WTC11 (cell line): ENCODE measurements at places on chromosomes 3 and 15. TPM values are rescaled to one million over a fixed set of nuclear protein-coding genes. Genes with fewer than 3 reads are reported as not detected.

GRCh38 chr3:7407107-7407506 lies 546.2 kb downstream of the GRM7 start:
- H3K27me3 ChIP-seq, result no peaks in the 10 kb centered on the region
- no peak overlapping the region for H3K27ac ChIP-seq
- no peaks in the 10 kb centered on the region for H3K36me3 ChIP-seq
- no peak overlapping the region for H3K4me3 ChIP-seq
- H3K4me1 ChIP-seq, result no peaks in the 10 kb centered on the region

DNA sequence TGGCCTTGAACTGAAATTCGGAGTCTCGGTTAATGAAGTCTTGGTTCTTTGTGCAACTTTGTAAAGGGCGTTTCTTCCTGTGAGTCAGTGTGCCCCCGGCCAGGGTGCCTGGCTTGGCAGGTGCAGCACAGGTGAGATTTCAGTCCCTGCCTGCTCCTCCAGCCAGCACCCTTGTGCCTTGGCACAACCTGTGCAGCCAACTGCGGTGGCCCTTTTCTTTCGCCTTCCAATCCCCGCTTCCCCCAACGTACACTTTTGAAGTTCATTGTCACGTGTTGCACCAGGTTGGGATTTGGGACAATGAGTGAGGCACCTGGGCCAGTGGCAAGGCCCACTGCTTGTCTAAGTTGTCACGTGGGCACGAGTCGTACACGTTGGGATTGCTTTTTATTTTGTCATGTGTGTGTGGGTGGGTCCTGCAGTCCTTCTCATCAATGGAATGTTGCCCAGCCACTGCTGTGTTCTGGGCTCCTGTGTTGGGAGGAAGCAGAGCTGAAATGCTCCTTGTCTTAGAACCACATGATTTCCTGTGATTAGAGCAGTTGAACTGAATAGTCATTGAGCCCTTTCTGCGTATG lies 242.9 kb upstream of the BHLHE40 start:
- H3K4me3 ChIP-seq, result no peak overlapping the region
- H3K27ac ChIP-seq, result no peak overlapping the region
- peaks cover 3% of the 10 kb centered on the region; the same call in 1 of the 2 replicates for H3K36me3 ChIP-seq
- peaks cover 32% of the 10 kb centered on the region for H3K4me1 ChIP-seq
- H3K27me3 ChIP-seq, result no peaks in the 10 kb centered on the region

DNA sequence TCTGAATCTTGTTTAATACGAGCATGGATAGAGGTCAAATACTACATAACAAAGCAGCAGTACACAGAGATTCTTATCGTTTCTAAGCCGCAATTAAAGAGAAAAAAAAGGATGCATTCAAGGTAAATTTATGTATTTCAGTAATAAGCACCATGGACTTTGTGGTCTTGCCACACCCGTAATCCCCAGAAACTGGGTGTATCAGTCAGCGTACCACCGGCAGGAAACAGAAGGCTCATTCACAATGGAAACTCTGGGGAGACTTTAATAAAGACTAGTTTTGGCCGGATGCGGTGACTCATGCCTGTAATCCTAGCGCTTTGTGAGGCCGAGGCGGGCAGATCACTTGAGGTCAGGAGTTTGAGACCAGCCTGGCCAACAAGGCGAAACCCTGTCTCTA lies 81.9 kb upstream of the ZNF280D start:
- no peak overlapping the region for H3K4me3 ChIP-seq
- no peaks in the 10 kb centered on the region for H3K36me3 ChIP-seq
- no peaks in the 10 kb centered on the region for H3K4me1 ChIP-seq
- H3K27ac ChIP-seq, result no peak overlapping the region
- no peaks in the 10 kb centered on the region for H3K27me3 ChIP-seq

- no peak overlapping the region for H3K4me3 ChIP-seq
- H3K27me3 ChIP-seq, result no peaks in the 10 kb centered on the region
- no peaks in the 10 kb centered on the region for H3K36me3 ChIP-seq
- DNase-seq, result no peak
Measured at GRCh38 chr3:186287711-186288110, 74.3 kb downstream of the DGKG start.

DNA sequence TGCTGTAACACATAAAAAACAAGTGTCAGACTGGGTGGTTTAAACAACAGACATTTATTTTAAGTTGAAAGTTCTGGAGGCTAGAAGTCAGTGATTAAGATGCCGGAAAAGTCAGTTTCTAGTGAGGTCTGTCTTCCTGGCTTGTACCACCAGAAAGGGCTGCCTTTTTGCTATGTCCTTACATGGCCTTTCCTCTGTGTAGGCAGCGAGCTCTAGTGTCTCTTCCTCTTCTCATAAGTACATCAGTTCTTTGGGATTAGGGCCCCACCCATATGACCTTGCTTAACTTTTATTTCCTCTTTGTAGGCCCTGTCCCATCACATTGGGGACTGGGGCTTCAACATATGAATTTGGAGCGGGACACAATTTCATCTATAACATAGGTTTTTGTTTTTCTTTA lies 128.0 kb downstream of the BBX start:
- H3K27me3 ChIP-seq, result no peaks in the 10 kb centered on the region
- no peak overlapping the region for H3K4me3 ChIP-seq
- no peak overlapping the region for H3K27ac ChIP-seq
- DNase-seq, result no peak
- peaks cover 4% of the 10 kb centered on the region; the same call in 1 of the 2 replicates for H3K4me1 ChIP-seq

DNA sequence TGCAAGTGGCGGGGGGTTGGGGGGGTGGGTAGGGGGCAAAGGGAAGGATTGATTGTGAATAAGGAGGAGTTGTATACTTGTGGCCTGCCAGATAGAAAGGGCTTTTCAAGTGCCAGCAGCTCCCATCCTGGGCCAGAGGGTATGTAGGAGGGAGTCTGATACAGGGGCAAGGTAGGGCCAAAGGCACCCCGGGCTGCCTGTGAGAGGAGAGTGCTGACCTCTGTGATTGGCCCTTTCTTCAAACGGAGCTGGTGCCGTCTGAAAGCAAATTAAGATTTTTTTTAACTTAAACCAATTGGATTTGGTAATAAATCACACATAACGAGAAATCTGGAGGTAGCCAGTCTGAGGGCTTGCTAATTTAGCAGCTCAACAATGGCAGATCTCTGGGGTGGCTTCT lies 229.9 kb downstream of the THSD4 start:
- no peaks in the 10 kb centered on the region for H3K36me3 ChIP-seq
- H3K27me3 ChIP-seq, result no peaks in the 10 kb centered on the region
- H3K27ac ChIP-seq, result no peak overlapping the region

DNA sequence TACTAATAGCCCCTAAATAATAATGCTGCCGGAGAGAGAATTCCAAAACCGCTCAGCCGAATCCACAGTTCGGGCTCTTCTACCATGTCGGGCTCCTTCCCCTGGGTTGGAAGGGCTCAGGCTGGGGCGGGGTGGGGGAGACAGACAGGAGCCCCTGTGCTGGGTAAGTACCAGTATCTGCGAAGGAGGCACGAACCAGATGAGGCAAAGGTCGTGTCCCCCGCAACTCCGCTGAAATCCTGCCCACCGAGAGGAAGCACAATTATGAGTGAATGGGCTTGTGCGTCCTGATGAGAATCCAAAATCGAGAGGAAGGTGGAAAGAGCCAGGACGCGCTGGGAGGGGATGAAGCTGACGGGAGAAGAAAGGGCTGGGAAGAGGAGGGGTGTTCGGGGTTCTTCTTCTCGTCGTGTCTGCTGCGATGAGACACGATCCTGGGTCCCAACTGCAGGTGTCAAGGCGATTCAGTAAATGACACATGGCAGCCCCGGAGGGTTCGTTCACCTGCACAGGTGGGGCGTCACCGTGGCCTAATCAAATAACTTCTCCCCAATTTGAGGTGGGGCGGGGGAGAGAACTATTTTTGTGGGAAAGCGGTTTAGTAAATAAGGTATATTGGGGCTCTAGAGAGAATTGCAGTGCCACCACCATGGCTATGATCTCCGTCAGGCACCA lies 707 bp upstream of the FAM81A start:
- H3K27me3 ChIP-seq, result peaks cover 76% of the 10 kb centered on the region
- DNase-seq, result no peak
- H3K36me3 ChIP-seq, result no peaks in the 10 kb centered on the region
- H3K4me3 ChIP-seq, result peak overlapping the region; percentile 82
- peaks cover 13% of the 10 kb centered on the region for H3K4me1 ChIP-seq

- peaks cover 11% of the 10 kb centered on the region for H3K4me1 ChIP-seq
- no peaks in the 10 kb centered on the region for H3K27me3 ChIP-seq
- DNase-seq, result no peak
- peaks cover 28% of the 10 kb centered on the region for H3K36me3 ChIP-seq
- no peak overlapping the region for H3K4me3 ChIP-seq
Measured at GRCh38 chr15:29750754-29751153, 71.5 kb downstream of the TJP1 start.

- H3K4me1 ChIP-seq, result no peaks in the 10 kb centered on the region
- no peaks in the 10 kb centered on the region for H3K36me3 ChIP-seq
- H3K27ac ChIP-seq, result no peak overlapping the region
- no peak for DNase-seq
Measured at GRCh38 chr15:65940618-65940909, 71.3 kb downstream of the RAB11A start.

GRCh38 chr3:16304061-16305010 lies 39.3 kb downstream of the OXNAD1 start:
- no peaks in the 10 kb centered on the region for H3K27me3 ChIP-seq
- H3K36me3 ChIP-seq, result peaks cover 31% of the 10 kb centered on the region
- DNase-seq, result no peak
- H3K4me1 ChIP-seq, result peaks cover 52% of the 10 kb centered on the region

GRCh38 chr3:169285057-169286033 lies 378.2 kb downstream of the MECOM start:
- H3K4me3 ChIP-seq, result no peak overlapping the region
- H3K27ac ChIP-seq, result no peak overlapping the region
- DNase-seq, result no peak
- H3K27me3 ChIP-seq, result no peaks in the 10 kb centered on the region
- H3K36me3 ChIP-seq, result no peaks in the 10 kb centered on the region
- peaks cover 57% of the 10 kb centered on the region for H3K4me1 ChIP-seq

DNA sequence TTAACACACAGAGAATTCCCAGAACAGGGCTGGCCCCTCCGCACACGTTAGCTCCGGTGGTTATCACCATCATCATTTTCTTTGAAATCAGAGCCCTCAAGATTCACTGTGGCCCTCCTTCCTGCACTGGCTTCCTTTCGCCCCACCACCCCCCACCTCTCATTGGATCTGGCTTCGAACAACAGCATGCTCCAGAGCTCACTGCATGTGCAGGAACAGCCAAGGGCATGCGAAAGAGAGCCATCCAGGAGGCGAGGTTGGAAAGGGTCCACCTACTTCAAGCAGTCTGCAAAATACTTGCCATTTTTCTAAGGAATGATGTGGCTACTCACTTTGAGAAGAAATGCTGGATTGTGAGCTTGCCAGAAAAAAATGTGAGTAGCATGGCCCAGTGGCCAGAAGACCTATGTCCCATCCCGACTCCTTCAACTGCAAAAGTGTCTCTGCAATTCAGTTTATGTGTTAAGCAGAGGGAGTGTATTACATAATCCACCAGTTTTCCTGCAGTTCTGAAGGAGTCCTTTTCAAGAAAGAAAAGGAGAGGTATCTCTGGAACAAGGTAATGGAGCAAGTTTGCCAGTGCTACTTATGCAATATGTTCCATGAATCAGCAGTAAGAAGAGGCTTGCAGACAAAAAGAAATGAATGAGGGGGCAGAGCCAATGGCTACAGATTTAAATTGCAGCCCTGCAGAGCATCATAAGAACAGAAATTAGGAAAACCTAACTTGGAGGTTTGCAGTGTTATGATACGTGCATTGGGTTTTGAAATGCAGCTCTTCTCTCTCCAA lies 92.8 kb downstream of the OCA2 start:
- no peak for DNase-seq
- H3K4me3 ChIP-seq, result no peak overlapping the region
- no peak overlapping the region for H3K27ac ChIP-seq
- no peaks in the 10 kb centered on the region for H3K27me3 ChIP-seq
- H3K36me3 ChIP-seq, result no peaks in the 10 kb centered on the region
- H3K4me1 ChIP-seq, result no peaks in the 10 kb centered on the region

DNA sequence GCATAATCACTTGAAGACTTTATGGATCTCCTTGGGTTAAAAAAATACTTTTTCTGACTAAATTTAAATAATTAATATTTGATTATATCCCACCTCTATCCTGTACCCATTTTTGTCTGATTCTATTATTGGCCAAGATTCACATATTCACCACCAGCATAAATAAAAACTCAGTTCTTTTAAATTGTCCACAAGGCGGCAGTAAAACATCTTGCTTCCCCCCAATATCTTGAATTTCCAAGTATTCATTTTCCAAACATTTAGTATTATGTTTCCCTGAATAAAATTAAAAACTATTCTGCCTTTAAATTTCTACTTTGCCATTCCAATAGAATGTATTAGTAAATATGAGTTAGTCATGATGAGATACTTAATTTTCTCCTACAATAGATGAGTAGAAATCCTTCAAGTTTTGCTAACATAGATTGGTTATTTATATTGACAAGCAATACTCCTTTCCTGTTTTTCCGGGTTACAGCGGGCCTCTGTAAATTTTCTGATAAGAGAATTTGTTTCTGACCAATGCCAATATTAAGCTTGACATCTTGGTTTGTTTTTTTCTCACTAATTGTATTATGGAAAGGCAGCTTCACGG lies 218.7 kb upstream of the MDFIC2 start:
- H3K27ac ChIP-seq, result no peak overlapping the region
- peaks cover 71% of the 10 kb centered on the region for H3K27me3 ChIP-seq
- no peak for DNase-seq
- H3K4me1 ChIP-seq, result peaks cover 61% of the 10 kb centered on the region
- H3K4me3 ChIP-seq, result no peak overlapping the region

GRCh38 chr15:38453971-38454695 lies at the start of gene FAM98B:
Gene FAM98B (plus strand): TSS chr15:38454127. CDS start chr15:38454162, 35 bp downstream.
- peaks cover 13% of the 10 kb centered on the region for H3K4me1 ChIP-seq
- H3K27me3 ChIP-seq, result no peaks in the 10 kb centered on the region; the same call in 1 of the 2 replicates
- H3K36me3 ChIP-seq, result no peaks in the 10 kb centered on the region
- peak within 1 kb of the TSS; percentile 93 for H3K4me3 ChIP-seq
- peak; percentile 92 for DNase-seq
- H3K27ac ChIP-seq, result peak within 1 kb of the TSS; percentile 96

- no peak overlapping the region for H3K4me3 ChIP-seq
- H3K27me3 ChIP-seq, result peaks cover 18% of the 10 kb centered on the region
- no peak overlapping the region for H3K27ac ChIP-seq
- peaks cover 13% of the 10 kb centered on the region for H3K4me1 ChIP-seq
- peak; percentile 84 for DNase-seq
Measured at GRCh38 chr15:55774113-55774970, 31.4 kb upstream of the PRTG start.

- H3K4me1 ChIP-seq, result peaks cover 25% of the 10 kb centered on the region
- 0 out of 2 replicates have a peak, but pooled peaks cover 5% of the 10 kb centered on the region for H3K36me3 ChIP-seq
- no peak overlapping the region for H3K4me3 ChIP-seq
Measured at GRCh38 chr3:186882881-186883685, 40.6 kb downstream of the ADIPOQ start.

- H3K27ac ChIP-seq, result no peak overlapping the region
- H3K36me3 ChIP-seq, result no peaks in the 10 kb centered on the region
- peaks cover 17% of the 10 kb centered on the region for H3K4me1 ChIP-seq
Measured at GRCh38 chr3:33915796-33916546, 117.5 kb downstream of the PDCD6IP start.

GRCh38 chr3:139292711-139293664 lies 50.8 kb upstream of the MRPS22 start:
- H3K27me3 ChIP-seq, result no peaks in the 10 kb centered on the region; the same call in 1 of the 2 replicates
- no peak overlapping the region for H3K27ac ChIP-seq
- no peak overlapping the region for H3K4me3 ChIP-seq
- no peaks in the 10 kb centered on the region for H3K4me1 ChIP-seq
- no peaks in the 10 kb centered on the region for H3K36me3 ChIP-seq
- DNase-seq, result no peak

GRCh38 chr3:31465999-31466398 lies 66.7 kb upstream of the STT3B start:
- H3K4me3 ChIP-seq, result no peak overlapping the region
- peaks cover 28% of the 10 kb centered on the region for H3K4me1 ChIP-seq
- DNase-seq, result no peak
- H3K36me3 ChIP-seq, result no peaks in the 10 kb centered on the region
- no peaks in the 10 kb centered on the region for H3K27me3 ChIP-seq

PLSCR2 gene
- total RNA-seq, result 0.18 to 0.39 TPM (median 0.23 TPM) in 3 replicates

CPB1 gene
- 4.1 to 7.6 TPM (median 5.0 TPM) in 3 replicates for total RNA-seq

FOXB1 gene
- 10.8 to 15.0 TPM (median 13.7 TPM) in 3 replicates for total RNA-seq

GHSR gene
- total RNA-seq, result not detected in 3 replicates

CMTM8 gene
- 9.0 to 11.2 TPM (median 9.1 TPM) in 3 replicates for total RNA-seq

PIGZ gene
- 0.21 to 0.55 TPM (median 0.37 TPM) in 3 replicates for total RNA-seq

CSTA gene
- not detected in 3 replicates for total RNA-seq

FSD2 gene
- total RNA-seq, result not detected in 3 replicates
